ENCODE measurements at places on chromosomes 5 and 9.

GRCh38 chr5:140202078-140202477 lies 27.1 kb downstream of the CYSTM1 start:
- DNase-seq: no peak

DNA sequence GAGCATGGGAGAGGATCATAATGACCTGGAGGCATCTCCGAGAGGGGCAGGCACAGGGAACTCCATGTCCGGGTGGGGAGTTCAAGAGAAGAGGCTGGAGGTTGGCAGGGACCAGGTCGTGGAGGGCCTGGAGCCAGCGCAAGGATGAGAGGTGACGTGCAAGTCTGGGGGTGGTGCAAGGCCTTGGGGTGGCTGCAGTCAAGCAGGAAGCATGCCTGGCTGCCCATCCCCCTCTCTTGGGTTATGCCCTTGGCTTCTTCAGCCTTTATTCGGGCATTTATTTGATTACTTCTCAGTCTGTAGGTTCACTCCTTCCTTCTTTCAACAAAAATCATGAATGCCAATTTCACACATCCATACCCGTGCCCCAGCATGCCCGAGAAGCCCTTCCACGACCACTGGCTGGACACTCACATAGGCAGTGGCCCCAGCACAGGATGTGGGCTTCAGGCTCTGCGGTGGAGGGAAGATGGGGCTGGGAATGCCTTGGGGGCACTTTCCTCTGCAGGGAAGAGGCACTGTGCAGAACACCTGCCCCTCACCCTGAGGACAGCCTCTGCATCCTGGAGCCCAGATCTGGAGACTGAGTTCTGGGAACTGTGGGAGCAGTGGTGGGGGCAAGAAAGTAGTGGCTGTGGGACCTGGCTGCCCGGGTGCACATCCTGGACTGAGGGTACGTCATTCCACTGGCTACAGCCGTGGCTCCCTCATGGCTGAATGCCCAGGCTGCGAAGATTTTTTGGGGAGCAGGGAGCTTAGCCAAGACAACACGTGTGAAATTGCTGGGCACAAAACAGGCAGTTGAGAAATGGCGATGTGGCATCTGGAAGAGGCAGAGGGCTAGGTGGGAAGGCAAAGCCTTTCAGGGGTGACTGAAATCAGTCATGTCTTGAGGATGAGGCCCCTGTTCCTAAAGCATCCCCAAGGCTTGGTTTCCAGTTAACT lies 38.6 kb downstream of the CRB2 start:
- no peak for DNase-seq

DNA sequence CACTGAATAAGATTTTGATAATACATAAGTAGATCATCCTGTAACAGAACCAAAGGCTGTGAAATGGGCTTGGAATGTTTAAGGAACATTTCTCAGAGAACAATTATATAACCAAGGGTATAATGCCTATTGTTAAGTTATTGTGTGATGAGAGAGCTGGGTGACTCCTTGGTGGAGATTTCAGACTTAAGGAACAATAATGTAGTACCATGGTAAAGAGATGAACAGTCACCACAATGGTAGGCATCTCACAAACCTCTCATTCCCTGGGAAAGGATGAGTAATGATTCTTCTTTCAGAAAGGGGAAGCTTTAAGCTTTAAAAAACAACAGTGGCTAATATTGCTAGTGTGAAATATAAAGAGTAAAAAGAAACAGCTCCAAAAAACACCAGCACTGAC lies 147.4 kb downstream of the TRIM36 start:
- DNase-seq: no peak

- DNase-seq: no peak
These were observed 344.1 kb downstream of the TMEM38B start for GRCh38 chr9:106038266-106039001.

DNA sequence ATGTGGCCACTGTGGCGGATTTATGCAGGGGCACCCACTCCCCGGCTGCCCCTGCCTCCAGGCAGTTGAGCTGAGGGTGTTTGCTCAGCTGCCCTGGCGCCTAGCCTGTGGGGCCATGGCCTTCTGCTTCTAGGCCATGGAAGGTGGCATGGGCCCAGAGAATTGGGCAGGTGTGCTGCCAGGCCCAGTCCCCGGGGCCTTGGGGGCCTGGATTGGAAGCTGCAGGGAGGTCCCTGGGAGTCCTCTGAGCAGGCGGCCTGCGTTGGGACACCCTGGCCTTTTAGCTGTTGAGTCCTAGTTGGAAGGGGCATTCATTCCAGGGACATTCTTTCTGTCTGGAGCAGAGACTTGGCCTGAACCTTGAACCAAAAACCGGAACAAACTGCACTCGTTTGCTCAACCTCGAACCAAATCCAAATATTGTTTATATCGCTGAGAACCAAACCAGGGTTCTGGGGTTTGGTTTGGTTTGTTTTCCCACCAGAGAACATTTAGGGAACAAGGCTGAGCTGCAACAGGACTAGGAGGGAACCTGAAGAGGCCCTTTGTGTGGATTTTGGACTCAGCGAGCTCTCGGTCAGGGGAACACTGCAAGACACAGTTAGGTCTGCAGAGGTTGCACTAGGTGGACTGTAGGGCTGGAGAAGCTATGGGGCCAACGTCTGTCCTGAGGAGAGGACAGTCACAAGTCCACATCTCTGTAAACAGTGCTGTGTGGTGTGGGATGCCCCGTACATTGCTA lies 116.8 kb downstream of the BOD1 start:
- no peak for DNase-seq

DNA sequence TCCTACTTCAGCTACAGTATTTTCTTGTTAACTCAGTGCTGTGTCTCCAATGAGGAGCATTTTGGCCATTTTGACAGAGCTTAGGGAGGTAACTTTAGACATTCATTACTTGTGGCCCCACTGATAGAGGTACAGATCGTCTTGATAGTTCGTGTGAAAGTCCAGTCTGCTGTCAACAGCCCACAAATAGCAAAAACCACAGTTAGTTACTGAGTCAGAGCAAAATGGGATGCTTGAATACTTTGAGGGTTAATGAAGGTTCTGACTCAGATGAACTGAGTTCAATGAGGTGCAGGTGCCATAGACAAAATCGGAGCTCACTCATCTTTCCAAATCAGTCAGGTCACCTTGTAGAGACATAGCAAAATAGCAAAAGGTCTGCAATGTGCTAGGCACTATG lies 163.1 kb upstream of the TLE4 start:
- DNase-seq: peak; percentile 23

DNA sequence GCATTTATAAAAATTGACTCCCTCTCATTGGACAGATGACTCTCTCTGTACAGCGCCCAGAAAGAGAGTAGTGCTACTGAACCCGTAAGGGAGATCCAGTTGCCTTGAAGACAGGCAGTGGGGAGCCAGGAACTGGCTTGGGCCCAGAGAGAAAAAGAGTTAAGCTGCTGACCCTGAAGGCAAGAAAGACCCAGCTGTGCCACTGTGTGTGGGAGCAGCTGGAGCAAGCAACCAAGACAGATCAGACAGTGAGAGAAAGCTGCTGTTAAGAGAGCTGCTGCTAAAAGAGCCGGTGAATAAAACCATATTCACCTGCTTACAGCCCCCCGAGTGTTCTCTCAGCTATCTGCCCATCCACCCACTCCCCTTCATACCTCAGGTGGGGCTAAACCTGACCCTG lies 149.7 kb upstream of the ADAMTS16 start:
- no peak for DNase-seq

GRCh38 chr9:120944434-120944843 lies 17.8 kb upstream of the TRAF1 start:
- DNase-seq: no peak

GRCh38 chr5:147966829-147967228 lies 60.5 kb upstream of the C5orf46 start:
- DNase-seq: no peak

GRCh38 chr5:172436879-172437369 lies 17.4 kb downstream of the SH3PXD2B start:
- no peak for DNase-seq

- DNase-seq: no peak
These were observed 6.9 kb upstream of the VAV2 start for GRCh38 chr9:133998915-133999595.

GRCh38 chr9:104923740-104924139 lies 4.2 kb downstream of the ABCA1 start:
- DNase-seq: peak; percentile 23

GRCh38 chr5:94463739-94464138 lies 154.7 kb downstream of the KIAA0825 start:
- no peak for DNase-seq

- DNase-seq: no peak
These were observed 31.0 kb downstream of the SLC9A3 start for GRCh38 chr5:493119-493701.

DNA sequence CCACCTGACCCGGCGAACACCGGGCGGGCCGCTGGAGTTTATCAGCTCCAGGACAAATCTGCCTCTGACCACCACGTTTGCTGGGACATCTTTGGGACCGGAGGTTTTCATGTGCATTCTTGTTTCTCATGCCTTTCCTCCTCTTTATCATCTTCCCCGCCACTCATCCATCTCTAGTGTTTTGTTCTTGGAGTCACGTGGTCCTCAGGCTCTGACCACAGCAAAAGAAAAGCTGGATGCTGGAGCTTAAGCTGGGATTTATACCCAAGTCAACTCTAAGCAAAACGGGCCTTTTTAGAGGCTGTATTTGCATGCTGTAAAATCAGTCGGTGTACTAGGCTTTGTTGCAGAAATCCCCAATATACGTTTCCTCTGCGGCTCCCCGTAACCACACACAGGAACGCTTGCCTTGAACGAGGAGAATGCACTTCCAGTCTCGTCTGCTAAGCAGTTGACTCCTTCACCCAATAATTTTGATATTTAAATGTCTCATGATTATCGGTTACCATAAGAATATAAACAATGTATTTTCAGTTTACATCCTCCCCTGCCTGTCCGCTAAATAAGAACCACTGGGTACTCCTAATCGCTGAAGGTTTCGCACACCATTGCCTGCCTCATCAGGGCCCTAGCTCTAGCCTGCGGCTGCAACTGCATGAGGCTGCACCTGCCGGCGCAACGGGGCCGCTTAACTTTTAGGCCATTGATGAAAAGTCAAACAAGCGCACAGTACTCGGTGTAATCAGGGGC lies 560 bp upstream of the NDUFS6 start:
- peak; percentile 53 for DNase-seq

GRCh38 chr5:52769061-52769460 lies 18.7 kb upstream of the ITGA1 start:
- no peak for DNase-seq

DNA sequence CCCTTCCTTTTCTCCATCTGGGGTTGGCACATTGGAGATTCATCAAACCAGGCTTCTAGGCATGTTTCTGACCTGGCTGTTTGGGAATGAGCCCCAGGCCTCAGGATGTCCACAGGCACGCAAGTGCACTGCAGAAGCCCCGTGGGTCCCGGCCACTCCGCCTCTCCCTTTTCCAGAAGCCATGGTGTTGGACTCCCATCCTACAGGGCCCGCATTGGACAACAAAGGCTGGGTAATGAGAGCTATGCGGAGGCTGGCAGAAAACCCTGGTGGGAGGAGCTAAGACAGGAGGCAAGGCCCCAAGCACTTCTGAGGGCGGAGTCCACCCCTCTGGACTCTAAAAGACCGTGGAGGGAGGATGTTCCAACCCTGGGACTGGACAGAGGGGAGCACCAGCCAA lies 160.6 kb downstream of the OLFM1 start:
- DNase-seq: no peak

DNA sequence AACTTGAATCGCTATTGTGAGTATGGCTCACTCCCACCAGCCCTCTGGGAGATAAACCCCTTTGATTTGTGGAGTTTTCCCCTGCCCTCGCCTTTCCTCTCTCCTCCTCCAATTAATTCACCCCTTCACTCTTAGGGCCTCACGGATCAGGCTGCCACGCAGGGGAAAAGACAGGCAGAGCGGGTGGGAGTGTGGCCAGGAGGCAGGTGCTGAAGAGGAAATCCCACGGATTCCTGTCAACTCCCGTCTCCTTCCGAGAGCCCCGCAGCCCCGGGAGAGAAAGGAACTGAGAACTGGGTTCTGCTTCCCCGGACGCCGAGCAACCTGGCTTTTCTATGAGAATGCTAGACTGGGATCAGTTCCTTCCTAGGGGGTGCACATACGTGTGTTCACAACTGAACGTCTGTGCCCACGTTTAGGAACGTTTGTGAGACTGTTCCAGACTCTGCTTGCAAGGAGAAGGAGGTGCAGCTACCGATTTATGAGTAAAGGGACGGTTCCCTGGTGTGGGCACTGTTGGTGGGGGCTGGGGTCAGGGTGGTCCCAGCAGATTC lies 314.5 kb upstream of the TLE4 start:
- no peak for DNase-seq

- DNase-seq: peak; percentile 73
These were observed at the start of gene SLIT3 for GRCh38 chr5:169300468-169301385. Gene SLIT3, minus strand, starts transcription at chr5:169301139. Its CDS starts 430 bp downstream, at chr5:169300709.

DNA sequence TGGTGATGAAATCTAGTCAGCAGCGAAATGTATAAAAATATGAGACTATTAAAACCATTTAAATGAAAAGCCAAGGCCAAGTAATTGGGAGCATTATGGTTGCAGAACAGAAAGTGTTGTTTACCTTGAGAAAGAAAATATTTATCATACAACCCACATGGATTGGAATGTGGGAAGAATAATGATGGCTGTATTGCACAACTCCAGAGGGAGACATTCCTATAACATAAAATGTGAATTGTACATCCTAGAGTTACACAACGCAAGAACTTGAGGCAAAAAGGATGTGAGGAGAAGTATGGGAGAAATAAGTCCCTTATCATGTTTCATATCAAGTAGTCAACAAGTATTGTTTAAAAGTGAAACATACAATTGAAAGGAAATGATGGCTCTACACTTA lies 1014.0 kb upstream of the SEMA6A start:
- no peak for DNase-seq

DNA sequence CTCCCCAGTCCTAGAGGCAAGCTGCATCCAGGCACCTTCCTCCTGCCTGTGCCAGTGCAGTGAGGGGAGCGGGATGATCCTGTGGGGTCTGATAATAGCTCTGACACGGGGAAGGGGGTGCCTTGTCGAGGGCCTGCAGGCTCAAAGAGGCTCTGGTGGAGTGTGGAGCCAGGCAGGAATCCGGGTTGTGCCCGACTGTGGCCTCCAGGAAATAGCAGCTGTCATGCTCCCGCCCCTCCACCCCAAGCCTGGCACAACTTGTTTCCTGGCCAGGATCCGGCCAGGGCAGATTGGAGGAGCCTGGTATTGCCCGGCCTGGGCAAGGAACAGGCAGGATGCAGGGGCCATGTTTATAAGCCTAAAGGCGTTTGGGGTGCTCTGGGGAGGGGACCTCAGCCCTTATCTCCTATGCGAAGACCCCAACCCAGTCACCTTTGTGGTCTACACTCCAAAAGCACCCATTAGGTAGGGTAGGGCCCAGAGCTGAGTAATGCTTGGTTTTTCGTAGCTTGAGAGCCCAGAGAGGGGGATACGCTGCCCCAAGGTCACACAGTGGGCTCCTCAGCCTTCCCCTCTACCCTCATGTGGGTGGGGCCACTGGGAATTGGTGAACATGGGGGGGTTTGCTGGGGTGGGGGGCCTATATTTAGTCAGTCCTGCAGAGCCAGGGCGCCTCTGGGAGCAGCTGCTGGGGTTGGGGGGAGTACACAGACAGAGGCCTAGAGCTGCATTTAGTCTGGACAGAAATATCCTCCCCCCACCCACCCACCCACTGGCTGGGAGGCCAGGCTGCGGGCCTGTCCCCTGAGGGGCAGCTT lies 12.2 kb downstream of the CXXC5 start:
- peak; percentile 88 for DNase-seq
